Vein endothelial cell (primary cell): ENCODE measurements at places on chromosomes 6 and 20. TPM values are rescaled to one million over a fixed set of nuclear protein-coding genes. Genes with fewer than 3 reads are reported as not detected.

Gene SMOC2
- not detected in 2 replicates for total RNA-seq

Gene PNLDC1
- 0.38 TPM in 1 of 2 replicates, not detected in the other for total RNA-seq

Gene RIPPLY2
- total RNA-seq, result not detected in 2 replicates

Gene SLC22A1
- 0.19 and 0.65 TPM in 2 replicates for total RNA-seq

Gene LAMA2
- 1.6 and 2.6 TPM in 2 replicates for total RNA-seq

Gene GPX6
- not detected in 2 replicates for total RNA-seq

Gene CD109
- total RNA-seq, result 36.3 and 77.2 TPM in 2 replicates

Gene OOEP
- total RNA-seq, result not detected in 2 replicates

Gene ZC2HC1B
- total RNA-seq, result not detected in 2 replicates

Gene SMLR1
- not detected in 2 replicates for total RNA-seq

Gene THEMIS
- not detected in 2 replicates for total RNA-seq

Gene FOXC1
- total RNA-seq, result 14.1 and 19.9 TPM in 2 replicates

Gene EPPIN
- total RNA-seq, result not detected in 2 replicates

Gene STMND1
- total RNA-seq, result not detected in 2 replicates

Gene DHX35
- total RNA-seq, result 11.4 and 12.0 TPM in 2 replicates

Gene KCNQ5
- under 0.01 and 0.10 TPM in 2 replicates for total RNA-seq

Gene RAB22A
- 14.7 and 18.8 TPM in 2 replicates for total RNA-seq

Gene PAK5
- total RNA-seq, result not detected in 2 replicates

Gene FILIP1
- 10.0 and 22.5 TPM in 2 replicates for total RNA-seq

Gene AFG1L
- 2.6 TPM in 2 replicates for total RNA-seq

Gene NFKBIE
- total RNA-seq, result 25.5 and 30.8 TPM in 2 replicates

Gene SLC13A3
- under 0.01 and 0.65 TPM in 2 replicates for total RNA-seq

Gene MYL9
- 7.6 and 13.1 TPM in 2 replicates for total RNA-seq

Gene BCAS1
- total RNA-seq, result not detected in 2 replicates

Gene NFATC2
- total RNA-seq, result 6.9 and 8.2 TPM in 2 replicates

Gene MMS22L
- 11.4 and 24.3 TPM in 2 replicates for total RNA-seq
